ENCODE measurements at places on chromosomes 6 and 20.

DNA sequence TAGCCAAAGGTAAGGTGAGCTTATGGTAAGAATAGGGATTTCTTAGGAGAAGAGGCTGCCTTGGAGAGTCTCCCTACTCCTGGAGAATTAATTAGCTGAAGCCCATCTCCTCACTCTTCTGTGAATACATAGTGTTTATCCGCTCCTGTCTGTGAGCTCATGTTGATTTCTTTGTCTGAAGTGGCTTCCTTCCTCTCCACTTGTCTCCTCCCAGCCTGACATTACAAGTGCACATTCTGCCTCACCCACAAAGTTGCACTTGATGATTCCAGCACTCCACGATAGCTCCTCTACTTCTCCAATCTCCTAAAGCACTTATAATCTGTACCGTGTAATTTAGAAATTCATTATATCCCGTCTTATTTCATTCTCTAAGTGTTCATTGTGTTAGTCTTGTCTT lies 287.2 kb downstream of the QKI start:
- DNase-seq = no peak

DNA sequence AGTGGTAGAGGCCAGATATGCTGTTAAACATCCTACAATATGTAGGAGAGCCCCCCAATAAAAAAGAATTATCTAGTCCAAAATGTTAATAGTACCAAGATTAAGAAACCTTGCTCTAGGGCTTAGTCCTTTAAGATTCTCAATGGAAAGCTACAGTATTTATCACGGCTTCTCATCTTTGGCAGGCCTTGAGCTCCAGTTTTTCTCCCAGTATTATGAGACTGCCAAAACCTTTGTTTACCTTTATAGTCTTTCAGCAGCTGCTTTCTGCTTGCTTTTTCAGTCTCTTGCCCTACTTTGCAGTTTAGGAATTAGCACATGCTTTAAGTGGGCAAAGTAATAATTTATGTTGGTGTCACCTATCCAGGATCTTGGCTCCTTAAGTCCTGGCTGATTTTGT lies 59.7 kb downstream of the NHLRC1 start:
- no peak for DNase-seq

- DNase-seq = no peak
These were observed 120.7 kb upstream of the CLDN20 start for GRCh38 chr6:155143029-155143577.

DNA sequence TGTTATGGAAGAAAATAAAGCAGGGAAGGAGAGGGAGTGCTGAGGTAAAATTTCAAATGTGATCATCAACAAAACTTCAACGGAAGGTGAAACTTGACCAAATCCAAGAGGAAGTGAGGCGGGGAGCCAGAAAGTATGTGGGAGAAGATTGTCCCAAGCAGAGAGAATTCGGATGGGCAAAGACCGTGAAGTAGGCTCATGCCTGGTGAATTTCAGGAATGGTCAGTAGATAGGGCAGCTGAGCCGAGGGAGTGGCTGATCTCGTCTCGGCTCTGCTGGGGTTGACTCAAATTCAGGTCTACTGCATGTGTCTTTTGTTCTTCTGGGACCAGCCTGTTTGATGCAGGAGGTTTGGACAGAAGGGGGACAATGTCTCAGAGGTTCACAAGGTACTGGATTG lies 7.0 kb upstream of the CSNK2A1 start:
- no peak for DNase-seq

DNA sequence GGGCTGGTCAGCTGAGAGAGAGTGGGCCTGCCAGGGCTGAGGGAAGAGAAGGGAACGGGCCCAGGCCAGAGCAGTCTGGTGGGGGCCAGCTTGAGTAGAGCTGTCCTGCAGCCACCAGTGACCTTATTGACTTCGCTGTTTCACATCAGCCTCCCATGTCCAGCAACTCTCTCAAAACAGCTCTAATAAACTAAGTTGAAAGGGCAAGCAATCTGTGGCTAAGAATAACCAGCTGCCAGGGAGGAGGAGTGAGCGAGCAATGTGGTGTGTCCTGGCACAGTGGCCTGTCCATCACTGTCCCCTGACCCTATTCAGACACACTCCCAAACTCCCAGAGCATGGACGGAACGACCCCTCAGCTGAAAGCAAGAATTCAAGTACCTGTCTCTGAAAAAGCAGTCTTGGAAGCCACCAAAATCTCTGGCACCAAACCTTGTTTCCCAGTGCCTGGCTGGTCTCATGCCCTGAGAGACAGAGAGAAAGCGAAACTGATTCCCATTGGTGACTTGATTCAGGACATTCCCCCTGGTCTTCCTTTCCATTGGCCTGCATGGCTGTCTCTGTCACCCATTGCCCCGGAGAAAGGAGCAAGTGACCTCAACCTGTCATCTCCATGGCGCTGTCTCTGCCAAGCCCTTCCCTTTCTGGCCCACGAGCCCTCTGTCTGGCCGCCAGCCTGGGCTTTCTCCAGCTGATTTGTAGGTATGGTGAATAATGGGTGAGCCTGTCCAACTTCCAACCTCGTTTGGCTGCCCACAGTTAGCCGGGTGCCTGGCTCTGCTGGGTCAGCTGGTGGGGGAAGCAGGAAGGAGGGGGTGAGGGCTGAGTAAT lies at the start of gene DDO:
DDO (minus strand) TSS at position 490 of the 831 bp plus-strand sequence. CDS start 2,113 bp downstream, outside the sequence.
- peak; percentile 80 for DNase-seq

DNA sequence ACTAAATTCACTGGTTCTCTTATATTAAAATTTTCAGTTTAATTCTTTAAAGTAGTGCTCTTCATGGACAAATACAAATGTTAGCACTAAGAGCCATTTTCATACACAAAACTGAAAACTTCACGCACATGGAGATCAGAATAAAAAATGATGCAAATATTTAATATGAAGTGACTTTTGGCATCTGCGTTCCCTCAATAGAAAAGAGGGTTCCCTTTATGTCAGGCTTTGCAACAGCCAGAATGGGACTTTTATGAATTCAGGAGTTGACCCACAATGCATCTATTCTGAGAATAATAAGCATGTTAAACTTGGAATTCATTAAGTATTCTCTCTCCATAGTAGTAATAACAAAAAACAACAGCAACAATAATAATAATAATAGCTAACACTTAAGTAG lies 125.8 kb downstream of the INSM1 start:
- no peak for DNase-seq

DNA sequence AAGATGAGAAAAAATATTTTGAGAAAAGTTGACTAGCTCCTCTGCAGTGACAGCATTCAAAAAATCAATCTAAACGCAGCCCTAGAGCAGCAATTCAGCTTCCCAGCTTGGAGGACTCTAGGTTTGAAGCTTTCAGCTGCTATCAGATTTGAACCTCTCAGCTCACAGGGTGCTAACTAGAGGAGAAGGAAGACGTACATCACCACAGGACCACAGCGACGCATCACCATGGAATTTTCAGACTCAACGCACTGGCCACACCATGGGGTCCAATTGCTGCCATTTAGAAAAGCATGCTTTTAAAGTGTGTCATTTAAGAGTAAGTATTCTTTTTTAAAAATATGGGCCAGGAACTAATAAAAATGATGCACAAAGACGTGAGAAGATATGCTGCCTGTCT lies 45.0 kb upstream of the FUCA2 start:
- DNase-seq = peak; percentile 81

- peak; percentile 17 for DNase-seq
These were observed 60.1 kb downstream of the SESN1 start for GRCh38 chr6:109034526-109034925.

DNA sequence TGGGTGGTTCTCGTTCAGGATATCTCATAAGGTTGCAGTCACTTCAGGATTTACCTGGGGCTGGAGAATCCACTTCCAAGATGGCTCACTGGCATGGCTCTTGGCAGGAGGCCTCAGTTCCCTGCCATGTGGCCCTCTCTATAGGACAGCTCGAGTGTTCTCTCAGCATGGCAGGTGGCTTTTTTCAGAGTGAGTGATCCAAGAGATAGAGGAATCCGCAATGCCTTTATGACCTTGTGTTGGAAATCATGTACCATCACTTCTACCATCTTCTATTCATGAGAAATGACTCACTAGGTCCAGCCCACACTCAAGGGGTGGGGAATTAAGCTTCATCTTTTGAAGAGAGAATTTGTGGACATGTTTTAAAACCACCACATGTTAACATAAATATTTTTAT lies 37.8 kb downstream of the PPP1R16B start:
- DNase-seq = no peak

- no peak for DNase-seq
These were observed 35.0 kb upstream of the AHI1 start for GRCh38 chr6:135532559-135532958.

- no peak for DNase-seq
These were observed 62.9 kb upstream of the KCNG1 start for GRCh38 chr20:51085769-51086168.

GRCh38 chr6:108951351-108951953 lies 103.2 kb downstream of the ARMC2 start:
- no peak for DNase-seq

- no peak for DNase-seq
These were observed 511.0 kb downstream of the CDKAL1 start for GRCh38 chr6:21045135-21045700.

GRCh38 chr20:62734881-62735280 lies 26.2 kb downstream of the NTSR1 start:
- no peak for DNase-seq

DNA sequence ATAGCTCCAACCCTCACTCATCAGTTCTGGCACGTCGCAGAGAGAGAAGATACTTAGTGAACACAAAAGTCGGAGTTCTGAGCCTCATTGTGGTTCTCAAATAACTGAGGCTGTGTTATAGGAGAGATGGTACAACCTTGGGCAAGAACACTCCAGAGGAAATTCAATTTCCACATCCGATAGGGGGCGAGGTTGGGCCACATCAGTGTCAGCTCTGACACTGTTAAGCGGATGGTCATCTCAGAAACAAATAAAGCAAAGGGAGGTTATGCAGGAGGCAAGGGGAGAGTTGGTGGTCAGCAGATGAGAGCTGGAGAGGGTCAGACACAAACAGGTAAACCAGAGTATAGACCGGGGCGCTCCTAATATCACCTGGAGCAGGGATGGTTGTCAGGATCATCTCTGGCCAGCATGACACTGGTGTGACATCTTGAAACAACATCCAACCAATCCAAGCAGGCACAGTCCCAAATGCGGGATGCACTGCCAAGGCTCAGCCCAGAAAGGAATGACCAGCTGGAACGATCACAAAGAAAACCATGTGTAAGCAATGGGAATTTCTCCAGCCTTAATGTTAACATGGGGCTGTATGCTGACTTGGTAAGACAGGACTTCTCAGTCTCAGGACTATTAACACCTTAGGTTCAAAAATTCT lies 331.8 kb downstream of the HACE1 start:
- peak; percentile 31 for DNase-seq

- peak; percentile 34 for DNase-seq
These were observed 63.9 kb downstream of the REV3L start for GRCh38 chr6:111418971-111419693.

DNA sequence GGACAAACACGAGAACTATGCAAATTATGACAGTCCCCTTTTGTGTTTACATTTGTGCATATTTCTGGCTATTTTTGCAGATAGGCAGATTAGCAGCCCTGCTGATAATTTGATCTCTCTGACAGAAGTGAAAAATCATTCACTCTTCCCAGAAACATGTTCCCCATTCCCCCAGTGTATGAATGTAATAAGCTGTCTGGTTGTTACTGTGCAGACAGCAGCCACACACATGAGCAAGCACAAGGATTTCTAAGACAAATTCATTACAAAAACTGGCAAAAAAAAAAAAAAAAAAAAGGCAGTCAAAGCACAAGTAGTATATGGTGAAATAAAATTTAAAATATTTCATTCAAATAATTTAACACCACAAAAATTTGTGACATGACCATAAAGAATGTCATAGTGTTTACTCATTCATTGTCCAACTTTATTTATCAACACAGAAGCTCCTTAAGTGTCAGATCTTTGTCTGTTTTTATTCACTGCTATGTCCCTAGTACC lies 95.5 kb upstream of the VGLL2 start:
- DNase-seq = no peak
